Aorta (tissue), 5 donors: ENCODE measurements at places on chromosomes 5 and 9. TPM values are rescaled to one million over a fixed set of nuclear protein-coding genes. Genes with fewer than 3 reads are reported as not detected.

PCDHGC4 gene
- total RNA-seq = 2.8 TPM

PCDHA11 gene
- 0.19 TPM for total RNA-seq

DNA sequence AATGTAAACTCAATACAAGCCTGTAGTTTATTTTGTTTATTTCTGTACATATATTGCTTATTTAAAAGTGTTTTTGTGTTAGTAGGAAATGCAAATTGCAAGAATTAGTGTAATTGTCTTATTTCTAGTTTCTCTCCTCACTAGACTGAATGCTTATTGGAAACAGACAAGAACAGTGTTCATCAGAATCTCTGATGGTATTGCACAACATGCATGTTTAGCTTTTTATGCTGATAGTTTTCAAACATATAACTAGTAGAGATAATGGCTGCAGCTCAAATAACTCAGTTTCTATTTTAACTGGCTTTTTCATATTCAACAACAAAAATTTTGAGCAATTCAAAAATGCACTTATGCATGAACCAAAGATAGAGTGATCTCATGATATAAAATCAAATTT is 68.8 kb upstream of the HTR4 start:
- DNase-seq = no peak

DNA sequence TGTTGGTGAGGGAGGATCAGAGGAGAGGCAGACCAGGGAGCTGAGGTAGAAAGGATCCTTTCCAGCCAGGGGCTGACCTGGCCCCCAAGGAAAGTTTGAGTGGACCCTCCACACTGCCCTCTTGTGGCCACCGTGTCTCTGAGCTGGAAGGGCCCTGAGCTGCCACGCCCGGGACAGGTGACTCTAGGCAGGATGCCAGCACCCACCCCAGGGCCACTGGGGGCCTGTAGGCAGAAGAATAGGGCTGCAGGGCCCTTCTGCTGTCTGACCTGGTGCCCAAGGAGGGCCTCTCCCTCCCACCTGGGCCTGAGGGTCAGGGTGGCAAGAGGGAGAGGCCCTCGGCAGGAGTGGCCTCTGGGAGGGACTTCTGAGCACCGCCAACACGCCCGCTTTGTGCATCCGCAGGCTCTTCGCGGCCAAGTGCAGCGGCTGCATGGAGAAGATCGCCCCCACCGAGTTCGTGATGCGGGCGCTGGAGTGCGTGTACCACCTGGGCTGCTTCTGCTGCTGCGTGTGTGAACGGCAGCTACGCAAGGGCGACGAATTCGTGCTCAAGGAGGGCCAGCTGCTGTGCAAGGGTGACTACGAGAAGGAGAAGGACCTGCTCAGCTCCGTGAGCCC is 76.8 kb downstream of the LMX1B start:
- peak; percentile 31 for DNase-seq

GRCh38 chr5:111582993-111583601 is 70.8 kb upstream of the STARD4 start:
- no peak for DNase-seq

DEPDC1B gene
- 0.48 TPM for total RNA-seq

PCDHA13 gene
- total RNA-seq = 0.15 TPM

DNA sequence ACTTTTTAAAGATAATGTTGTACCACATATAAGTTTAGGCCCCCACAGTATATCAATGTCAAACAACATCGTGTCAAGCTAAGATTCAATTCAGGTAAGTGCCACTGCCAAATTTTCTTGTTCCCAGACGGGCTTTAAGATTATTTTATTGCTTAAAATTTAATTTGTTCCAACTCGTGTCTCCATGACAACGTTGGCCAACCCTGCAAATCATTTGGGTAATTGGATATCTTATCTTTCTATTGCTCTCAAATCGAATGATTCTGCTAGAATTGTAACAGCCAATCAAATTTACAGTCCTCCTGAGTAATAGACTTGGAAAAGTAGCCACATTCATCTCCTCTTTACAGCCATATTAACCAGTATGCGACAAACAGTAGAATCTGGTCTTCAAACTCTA is 19.5 kb downstream of the TLE1 start:
- DNase-seq = no peak

GRCh38 chr9:100324594-100325200 is 28.0 kb downstream of the TEX10 start:
- DNase-seq = no peak

GRCh38 chr9:81361296-81361695 is 328.1 kb downstream of the TLE1 start:
- DNase-seq = no peak

DNA sequence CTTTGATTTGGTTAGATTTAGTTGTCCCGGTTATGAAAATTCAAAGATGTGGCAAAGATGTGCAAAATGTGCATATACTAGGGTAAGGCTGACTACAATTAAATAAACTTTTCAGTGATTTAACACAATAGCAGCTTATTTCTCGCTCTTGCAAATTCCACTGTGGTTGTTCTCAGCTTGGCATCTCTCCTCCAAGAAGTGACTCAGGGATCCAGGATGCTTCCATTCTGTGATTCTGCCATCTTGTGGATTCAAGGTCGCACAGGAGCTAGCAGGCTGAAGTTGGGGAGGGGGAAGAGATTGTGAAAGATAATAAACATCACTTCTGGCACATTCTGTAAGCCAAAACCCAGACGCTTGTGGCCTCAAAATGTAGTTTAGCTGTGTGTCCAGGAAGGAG is 60.1 kb upstream of the TGFBR1 start:
- no peak for DNase-seq
